GM19239 (cell line): ENCODE measurements at places on chromosomes 1 and 21.

DNA sequence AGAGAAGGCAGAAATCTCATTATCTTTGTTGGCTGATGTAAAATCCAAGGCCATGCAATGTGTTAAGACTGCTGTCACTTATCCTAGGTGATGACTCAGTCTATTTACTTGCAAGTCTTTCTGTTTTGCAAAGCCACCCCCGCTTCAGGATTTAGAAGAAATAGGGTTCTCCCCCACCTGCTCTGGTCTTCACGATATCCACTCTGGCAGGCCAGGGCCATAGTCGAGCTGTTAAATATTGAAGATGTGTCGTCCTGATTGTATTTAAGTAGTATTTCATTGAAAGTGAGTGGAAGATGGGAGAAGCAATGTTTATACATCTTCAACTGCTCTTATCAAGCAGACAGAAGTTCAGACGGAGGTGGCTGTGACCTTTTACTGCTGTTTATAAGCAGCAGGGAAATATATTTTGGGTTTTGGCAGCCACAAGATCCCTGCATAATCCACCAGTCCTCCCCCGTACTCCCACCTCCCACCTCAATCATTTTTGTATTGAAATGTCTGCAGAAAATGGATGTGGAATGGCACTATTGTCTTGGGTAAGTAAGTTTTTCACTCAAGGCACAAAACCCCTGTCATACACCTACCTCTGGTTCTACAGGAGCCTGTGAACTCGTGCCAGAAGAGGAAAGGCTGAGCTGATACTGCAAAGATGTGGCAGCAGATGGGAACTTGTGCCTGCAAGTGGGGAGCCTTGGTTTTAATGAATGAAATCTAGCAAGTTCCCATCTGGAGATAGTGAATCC is 117.4 kb downstream of the MRPS6 start:
- DNase-seq, result no peak

GRCh38 chr21:41166884-41167283 is 1.1 kb upstream of the BACE2 start:
- DNase-seq, result no peak

DNA sequence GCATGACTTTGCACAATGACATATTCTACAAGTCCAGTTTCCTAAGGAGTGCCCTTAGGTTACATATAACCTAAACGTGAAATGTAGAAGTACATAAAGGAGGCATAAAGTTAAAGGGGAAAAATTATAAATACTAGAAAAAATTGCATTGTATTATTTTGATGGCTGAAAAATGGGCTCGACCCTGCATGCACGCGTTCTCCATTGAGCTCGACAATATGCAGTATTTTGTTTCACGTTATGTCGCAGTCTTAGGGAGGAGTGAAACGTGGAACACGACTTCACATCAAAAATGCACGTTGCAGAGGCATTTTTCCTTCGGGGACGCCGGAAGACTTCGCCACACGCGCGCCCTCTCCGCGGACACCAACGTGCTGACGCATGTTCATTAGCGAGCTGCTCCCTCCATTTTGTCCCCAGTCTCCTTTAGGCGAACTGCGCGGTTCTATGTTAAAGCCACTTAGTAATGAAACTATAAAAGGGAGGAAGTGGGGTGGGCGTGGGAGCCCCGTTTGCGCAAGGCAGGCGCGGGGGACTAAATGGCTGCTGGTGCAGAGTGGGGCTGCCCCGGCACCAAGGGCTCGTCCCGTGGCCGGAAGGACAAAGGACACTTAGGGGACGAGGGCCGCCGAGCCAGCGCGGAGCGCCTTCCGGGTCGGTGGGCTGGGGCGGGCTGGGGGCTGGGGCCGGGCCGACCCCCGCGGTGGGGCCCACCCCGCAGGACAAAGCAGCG is 749 bp upstream of the COX20 start:
- peak; percentile 58 for DNase-seq

DNA sequence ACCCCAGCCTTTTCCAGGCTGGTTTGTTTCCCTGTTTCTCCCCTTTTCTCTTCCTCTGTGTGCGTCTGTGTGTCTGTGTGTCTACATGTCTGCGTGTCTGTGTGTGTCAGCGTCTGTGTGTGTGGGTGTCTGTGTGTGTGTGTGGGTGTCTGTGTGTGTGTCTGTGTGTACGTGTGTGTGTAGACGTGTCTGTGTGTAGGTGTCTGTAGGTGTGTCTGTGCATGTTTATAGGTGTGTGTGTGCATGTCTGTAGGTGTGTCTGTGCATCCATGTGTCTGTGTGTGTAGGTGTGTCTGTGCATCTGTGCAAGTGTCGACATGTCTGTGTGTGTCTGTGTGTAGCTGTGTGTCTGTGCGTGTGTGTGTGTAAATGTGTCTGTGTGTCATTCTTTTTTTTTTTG is 3.3 kb downstream of the TTLL10 start:
- no peak for DNase-seq

DNA sequence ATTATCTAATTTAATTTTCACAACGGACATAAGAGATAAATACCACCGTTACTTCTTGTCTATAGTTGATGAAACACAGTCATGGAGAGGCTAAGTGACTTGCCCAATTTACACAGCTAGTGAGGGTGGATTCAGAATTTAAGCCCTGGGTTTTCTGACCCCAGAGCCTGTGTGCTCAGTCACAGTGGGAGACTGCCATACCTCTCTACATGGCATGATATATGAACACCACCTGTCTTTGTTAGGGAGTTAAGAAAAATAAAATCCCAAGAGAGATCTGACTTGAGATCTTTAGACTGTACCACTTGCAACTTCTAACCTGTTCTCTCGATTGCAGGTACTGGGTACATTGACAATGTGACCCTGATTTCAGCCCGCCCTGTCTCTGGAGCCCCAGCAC is 40.3 kb downstream of the LAMC2 start:
- no peak for DNase-seq

- DNase-seq, result no peak
These were observed 18.9 kb downstream of the CAP1 start for GRCh38 chr1:40059338-40059959.

DNA sequence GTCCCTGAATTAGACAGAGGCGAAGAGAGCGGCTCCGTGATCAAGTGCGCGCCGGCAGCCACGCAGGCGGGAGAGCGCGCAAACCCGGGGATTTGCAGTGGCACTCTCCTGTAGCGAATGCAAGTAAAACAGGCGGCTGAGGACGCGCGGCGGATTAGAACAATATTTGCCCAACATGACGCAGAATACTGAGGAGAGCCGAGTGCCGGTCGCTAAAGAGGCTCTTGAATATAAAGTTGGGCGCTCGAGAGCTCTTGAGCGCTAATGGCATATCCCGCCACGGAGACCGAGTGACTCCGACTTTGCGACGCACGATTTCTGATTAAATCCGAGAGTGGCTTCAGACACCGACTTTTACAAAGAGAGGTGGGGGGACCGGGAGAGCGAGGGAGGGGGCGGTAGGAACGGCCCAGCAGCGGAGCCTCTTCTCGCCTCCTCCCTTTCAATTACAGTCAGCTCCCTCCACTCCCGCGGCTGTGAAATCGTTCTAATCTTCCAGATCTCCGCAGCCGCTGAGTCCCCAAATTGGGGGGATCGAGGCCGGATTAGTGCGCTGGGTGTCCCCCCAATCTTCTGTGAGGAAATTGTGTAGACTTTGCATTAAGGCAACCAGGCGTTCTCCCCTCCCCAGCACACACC is 2.3 kb downstream of the PAX7 start:
- no peak for DNase-seq
